KBM-7 (cell line): ENCODE measurements at places on chromosomes 16 and 17.

GRCh38 chr16:85888405-85889331, 10.3 kb upstream of the IRF8 start:
- peak; percentile 63 for DNase-seq

DNA sequence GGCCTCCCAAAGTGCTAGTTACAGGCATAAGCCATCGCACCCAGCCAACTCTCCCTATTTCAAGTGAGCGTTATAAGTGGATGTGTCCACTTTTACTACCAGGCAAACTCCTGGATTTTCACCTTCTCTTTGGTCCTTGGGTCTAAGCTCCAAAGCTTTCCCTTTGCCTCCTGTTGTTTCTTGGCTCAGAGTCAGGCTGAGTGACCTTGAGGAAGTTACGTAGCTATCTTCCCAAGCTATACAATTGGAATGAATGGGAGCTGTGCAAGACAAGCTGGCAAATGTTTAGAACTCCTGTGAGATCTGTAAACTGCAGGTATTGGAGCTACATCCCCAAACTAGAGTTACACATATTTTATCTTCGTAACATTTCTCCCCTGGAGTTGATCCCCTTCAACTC, 20.3 kb downstream of the NXPH3 start:
- DNase-seq: no peak

- DNase-seq: peak; percentile 51
Measured at GRCh38 chr16:2854700-2855309, 3.2 kb downstream of the PRSS22 start.

GRCh38 chr17:44354582-44355561, 8.8 kb downstream of the FAM171A2 start:
- no peak for DNase-seq

DNA sequence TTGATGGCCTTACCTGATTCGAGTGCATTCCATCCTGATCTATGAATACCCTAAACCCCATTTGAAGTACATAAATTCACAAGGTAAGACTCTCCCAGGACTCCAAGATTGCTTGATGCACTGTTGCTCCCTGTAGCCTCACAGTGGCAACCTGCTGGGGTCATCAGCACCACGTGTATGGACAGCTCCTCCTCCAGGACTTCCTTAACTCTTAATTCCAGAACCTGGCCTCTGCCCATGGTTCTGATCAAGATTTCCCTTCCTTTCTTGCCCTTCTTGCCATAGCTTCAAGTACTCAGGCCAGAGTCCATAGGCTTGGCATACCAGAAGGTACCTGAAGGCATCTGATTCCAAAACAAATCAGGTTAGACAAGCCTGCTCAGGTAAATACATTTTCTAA, 34.0 kb upstream of the NLK start:
- DNase-seq: peak; percentile 68

GRCh38 chr17:63113167-63113566, 147.1 kb downstream of the TANC2 start:
- no peak for DNase-seq

DNA sequence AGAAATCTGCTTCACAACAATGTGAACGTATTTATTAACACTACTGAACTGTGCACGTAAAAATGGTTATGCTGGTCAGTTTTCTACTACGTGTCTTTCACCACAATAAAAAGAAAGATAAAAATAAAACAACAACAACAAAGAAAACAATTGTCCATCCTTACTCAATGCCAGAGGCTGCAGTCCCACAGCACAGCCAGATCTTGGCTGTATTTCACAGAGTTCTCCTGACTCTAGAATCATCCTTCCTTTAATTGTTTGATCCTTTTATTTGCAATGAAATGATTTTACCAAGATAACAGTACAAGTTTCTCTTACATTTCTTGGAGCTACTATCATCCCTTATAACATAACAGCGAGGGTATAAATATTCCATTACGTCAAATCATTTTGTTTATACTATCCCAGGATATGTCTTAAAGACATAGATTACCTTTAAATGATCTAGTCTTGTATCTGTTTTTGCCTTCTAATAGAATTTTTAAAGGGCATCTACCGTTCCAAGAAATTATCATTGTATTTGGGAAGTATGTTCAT, 103.3 kb downstream of the SLC39A11 start:
- DNase-seq: no peak

DNA sequence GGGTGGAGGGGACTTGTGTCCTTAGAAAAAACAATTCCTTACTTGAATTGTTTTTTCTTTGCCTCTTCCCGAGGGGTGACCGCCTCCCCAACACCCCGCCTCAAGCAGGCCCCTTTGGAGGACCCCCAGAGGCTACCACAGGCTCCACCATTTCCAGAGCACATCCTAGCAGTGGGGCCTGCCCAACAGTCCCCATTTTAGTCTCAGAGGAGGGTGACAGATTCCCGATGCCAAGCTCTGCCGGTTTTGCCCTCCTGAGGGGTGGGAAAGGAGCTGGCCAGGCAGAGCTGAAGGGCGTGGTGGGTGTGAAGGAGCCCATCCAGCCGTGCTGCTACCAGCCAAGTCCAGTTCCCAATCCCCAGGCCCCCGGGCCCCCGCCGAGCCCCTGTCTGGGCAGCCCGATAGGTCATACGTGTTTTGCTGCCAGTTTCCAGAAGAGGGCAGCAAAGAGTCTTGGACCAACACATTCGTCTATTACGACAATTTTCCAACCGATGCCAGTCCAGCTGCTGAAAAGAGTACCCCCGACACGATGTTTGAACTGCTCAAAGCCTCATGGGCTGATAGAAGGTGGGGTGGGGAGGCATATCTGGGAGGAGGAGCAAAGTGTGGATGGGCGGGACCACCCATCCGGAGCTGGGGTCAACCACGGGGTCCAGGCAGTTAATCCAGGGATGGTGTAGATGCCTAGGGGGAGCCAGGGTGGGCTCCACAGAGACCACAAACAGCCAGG, 18.8 kb upstream of the GAA start:
- DNase-seq: peak; percentile 69

DNA sequence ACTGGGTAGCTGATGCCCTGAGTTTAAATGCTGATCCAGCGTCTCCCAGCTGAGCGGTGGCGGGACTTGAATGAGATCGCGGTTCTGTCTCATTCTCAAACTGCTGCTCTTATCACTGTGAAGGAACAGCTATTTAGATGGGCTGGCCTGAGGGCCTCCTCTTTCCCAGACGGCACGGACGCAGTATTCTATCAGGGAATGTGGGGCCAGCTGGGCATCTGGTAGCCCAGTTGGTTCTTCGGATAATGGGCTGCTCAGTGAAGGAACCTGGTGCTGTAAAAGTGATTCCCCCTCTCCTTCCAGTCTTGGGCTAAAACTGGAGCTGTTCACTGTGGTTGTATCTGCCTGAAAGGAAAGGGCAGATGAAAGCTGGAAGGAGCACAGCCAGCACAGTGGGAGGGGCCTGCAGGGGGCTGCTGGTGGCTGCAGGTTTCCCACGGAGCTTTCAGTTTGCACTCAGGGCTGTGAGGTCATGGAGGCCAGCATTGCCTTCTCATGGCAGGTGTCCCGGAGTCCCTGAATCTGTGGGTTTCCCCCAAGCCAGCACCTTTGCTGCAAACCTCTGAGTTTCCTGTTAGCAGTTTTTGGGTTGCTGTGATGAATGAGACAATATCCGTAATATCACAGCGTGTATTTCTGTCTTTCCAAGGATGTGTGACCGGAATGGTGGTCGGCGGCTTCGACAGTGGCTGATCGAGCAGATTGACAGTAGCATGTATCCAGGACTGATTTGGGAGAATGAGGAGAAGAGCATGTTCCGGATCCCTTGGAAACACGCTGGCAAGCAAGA, 3.6 kb downstream of the IRF8 start:
- no peak for DNase-seq

GRCh38 chr16:88384222-88385111, 1.7 kb downstream of the ZNF469 start:
- DNase-seq: peak; percentile 56

DNA sequence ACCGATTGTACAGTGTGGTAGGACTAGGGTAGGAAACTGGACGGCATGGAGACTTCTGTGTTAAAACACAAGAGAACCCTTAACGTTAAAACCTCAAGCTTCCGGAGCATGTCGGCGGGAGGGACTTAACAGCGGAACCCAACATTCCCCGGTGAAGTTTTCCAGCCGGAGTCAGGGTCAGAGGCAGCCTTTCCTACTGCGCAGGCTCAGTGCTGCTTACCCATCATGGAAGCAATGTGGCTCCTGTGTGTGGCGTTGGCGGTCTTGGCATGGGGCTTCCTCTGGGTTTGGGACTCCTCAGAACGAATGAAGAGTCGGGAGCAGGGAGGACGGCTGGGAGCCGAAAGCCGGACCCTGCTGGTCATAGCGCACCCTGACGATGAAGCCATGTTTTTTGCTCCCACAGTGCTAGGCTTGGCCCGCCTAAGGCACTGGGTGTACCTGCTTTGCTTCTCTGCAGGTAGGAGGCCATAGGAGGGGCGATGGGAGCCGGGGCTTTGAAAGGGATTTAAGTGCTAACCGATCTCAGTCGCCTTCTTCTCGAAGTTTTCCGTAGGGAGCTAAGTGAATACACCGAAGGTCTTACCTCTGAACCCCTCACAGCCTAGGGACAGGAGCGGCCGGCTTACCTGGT, at the start of gene PIGL:
PIGL (plus strand) TSS at position 209 of the 634 bp plus-strand sequence; CDS start at position 226, 17 bp downstream.
- peak; percentile 95 for DNase-seq

DNA sequence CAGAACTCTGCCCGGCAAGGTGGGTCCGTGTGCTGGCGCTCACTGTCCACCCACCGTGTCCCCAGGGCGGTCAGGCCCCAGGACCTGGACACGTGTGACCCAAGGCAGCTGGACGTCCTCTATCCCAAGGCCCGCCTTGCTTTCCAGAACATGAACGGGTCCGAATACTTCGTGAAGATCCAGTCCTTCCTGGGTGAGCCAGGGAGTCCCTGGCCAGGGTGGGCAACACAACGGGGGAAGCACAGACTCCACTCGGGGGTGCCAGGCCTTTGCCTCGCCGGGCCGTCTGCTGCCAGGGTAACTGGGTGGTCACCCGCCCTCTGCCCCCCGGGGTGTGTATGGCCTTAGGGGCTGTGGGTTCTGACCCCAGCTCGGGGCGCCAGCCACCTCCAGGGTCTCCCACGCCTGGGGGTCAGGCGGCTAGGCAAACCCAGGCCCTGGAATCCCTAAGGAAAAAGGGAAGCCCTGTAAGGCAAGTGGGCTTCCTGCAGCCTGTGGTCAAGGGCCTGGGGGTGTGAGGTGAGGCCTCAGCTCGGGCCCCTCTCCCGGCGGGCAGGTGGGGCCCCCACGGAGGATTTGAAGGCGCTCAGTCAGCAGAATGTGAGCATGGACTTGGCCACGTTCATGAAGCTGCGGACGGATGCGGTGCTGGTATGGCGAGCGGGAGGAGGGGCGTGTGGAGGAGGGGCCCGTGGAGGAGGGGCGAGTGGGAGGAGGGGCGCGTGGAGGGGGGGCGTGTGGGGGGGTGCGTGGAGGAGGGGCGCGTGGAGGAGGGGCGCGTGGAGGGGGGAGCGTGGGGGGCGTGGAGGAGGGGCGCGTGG, 6.5 kb downstream of the MSLN start:
- DNase-seq: no peak

DNA sequence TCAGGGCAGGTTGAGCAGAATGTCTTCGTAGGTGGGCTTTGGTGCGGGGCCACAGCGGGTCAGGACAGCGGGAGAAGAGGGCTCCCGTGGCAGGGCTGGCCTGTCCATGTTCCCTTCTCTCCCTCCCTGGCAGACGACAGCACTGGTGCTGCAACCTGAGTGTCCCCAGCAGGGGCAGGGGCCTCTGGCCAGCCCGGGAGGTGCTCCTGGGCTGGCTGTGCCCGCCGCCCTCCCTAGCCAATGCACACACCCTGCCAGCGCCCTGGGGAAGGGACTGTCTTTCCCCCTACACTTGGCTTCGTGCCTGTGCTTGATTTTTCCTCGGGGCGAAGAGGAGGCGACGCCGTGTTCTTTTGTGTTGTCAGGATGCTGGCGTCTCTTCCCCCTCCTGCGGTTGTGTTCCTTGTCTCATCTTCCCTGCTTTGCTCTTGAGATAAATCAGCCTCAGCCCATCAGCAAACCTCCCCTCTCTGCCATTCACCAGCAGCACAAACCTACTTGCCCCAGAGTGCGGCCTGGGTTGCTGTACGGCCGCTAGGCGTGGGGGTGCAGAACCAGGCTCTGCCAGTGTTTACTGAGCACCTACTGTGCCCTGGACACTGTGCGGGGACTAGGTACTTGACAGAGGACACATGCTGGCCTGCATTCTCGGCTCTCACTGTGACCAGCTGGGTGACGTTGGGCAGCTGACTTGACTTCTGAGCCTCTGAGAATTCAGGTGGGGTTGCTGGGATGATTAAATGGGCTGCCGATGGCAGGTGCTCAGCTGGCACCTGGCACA, 237.3 kb upstream of the CIBAR2 start:
- DNase-seq: no peak

- DNase-seq: no peak
Measured at GRCh38 chr16:83961591-83961990, 6.5 kb upstream of the NECAB2 start.

- DNase-seq: no peak
Measured at GRCh38 chr16:13056607-13057006, 155.2 kb downstream of the SHISA9 start.

DNA sequence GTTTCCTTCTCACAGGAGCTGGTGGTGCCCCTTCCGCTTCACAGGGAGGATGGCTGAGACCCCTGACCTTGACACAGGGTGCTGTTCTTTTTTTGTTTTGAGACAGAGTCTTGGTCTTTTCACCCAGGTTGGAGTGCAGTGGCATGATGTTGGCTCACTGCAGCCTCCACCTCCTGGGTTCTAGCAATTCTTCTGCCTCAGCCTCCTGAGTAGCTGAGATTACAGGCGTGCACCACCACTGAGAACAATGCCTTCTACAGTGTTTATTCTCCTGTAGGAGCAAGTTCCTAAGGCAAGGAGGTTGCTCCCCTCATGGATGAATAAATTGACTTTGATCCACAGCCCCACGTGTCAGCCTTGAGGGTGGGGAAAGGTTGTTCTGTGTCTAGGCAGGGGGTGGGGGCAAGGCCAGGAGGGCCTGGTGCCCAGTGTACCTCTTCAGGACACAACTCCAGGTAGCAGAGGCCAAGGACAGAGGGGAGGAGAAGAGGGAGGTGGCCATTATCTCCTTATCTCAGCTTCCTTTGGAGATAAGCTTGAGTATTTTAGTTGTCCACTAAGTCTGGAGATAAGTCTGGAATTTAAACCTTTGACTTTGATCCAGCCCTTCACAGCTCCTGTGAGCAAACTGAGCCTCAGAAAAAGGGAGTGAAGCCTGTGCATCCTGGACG, 159.4 kb downstream of the SEC14L1 start:
- no peak for DNase-seq

GRCh38 chr17:13316657-13317056, 285.1 kb downstream of the HS3ST3A1 start:
- no peak for DNase-seq

DNA sequence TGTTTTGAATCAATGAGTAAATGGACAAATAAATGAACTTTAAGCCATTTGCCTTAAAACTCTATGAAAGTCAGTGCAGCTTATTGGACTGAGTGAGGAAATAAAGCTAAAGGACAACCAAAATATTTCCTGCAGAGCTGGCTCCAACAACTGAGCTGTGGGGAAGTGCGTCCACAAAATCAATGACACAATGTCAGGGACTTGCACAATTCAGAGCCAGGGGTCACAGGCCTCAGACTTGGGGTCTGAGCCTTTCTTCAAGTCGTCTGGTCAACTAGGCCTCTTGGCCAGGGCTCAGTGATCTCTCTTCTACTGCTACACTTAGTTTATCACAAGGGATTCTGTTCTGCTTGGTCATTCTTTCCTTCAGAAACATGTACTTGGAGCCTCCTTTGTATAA, 26.2 kb upstream of the RHBDL3 start:
- no peak for DNase-seq

GRCh38 chr17:9959377-9959981, 54.4 kb upstream of the RCVRN start:
- DNase-seq: peak; percentile 62
